ENCODE measurements at places on chromosomes 12 and 14. TPM values are rescaled to one million over a fixed set of nuclear protein-coding genes. Genes with fewer than 3 reads are reported as not detected.

DNA sequence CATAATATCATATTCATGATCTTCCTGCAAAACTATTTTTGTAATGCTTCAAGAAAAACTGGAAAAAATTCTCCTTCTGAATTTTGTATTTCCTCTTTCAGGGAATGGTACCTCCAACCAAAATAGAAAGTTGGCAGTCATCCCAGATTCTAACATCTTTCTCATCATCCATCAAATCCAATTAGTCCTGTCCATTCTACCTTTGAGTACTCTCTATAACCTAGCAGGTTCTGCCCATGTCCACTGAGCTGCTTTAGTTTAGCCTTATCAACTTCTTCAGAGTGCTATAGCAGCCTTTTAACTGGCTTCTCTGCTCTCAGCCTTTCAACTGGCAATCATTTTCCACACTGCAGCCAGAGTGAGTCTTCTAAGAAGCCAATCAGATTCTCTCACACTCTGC, 236.2 kb downstream of the AKAP6 start:
- no peaks in the 10 kb centered on the region for H3K27me3 ChIP-seq
- no peaks in the 10 kb centered on the region for H3K36me3 ChIP-seq
- no peak for DNase-seq
- H3K27ac ChIP-seq = peak overlapping the region; percentile 27

DNA sequence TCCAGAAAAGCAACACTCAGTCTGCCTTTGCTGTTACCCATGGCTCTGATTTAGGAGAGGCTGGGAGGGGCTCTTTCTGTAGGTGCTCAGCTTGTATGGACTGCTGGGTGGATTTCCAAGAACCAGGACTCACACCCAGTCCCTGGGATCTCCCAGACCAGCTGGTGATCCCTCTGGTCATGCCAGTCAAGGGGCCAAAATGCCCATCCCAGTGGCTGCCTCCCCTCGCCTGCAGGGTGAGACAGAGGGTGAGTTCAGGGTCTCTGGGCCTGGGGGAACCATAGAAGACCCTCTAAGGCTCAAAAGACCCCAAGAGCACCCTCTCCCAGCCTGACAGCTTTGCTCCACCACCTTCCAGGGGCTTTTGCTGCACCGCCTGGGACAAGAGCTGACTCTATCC, 78.6 kb upstream of the MYL2 start:
- no peak for DNase-seq
- H3K36me3 ChIP-seq = no peaks in the 10 kb centered on the region
- no peaks in the 10 kb centered on the region for H3K4me1 ChIP-seq
- H3K27ac ChIP-seq = no peak overlapping the region

- H3K4me1 ChIP-seq = no peaks in the 10 kb centered on the region
- no peaks in the 10 kb centered on the region for H3K36me3 ChIP-seq
- H3K27ac ChIP-seq = no peak overlapping the region
- DNase-seq = no peak
- H3K4me3 ChIP-seq = no peak overlapping the region
Observed at GRCh38 chr14:49240383-49240782, 345.8 kb downstream of the RPS29 start.

Gene ZNF839
- polyA plus RNA-seq = 10.3 TPM

Gene B4GALNT1
- polyA plus RNA-seq = 0.93 TPM

DNA sequence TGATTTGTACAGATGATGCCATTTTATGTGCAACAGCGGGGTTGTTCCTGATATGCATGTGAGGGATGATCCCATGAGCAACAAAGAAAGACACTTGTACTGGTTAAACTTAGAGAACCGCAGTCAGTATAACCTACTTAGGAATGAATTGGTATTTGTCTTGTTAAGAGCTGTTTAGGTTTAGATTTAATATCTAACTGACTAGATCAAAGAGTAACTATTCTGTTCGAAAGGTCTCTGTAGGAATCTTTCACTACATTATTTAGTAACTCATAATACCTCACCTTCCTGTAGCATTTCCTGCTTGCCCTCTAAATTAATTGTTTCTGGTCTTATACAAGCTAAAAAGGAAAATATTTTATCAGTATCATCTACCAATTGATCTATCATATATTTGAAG, 350.4 kb downstream of the TRHDE start:
- DNase-seq = no peak
- H3K27me3 ChIP-seq = no peaks in the 10 kb centered on the region
- H3K4me1 ChIP-seq = no peaks in the 10 kb centered on the region
- no peak overlapping the region for H3K27ac ChIP-seq
- H3K4me3 ChIP-seq = no peak overlapping the region

DNA sequence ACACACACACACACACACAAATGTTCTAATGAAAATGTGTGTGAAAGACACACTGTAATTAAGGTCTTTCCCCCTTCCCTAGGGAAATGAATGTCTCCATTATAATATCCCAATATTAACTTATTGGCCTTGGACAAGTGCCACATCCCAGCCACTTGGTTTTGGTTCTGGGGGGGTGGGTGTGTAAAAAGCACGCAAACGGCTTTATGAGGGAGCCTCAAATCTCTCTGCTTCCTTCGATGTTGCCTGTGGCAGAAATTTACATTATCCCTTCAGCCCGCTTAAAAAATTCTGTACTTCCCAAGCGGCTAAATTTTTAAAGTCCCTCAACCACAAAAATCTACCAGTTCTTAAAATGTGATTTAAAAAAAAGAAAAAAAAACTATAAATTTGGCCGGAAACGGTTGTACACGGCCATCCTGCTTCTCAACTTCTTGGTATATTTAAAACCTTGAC, 432 bp downstream of the C14orf93 start:
- peak overlapping the region; percentile 91 for H3K27ac ChIP-seq
- DNase-seq = no peak
- peaks cover 48% of the 10 kb centered on the region for H3K4me1 ChIP-seq
- H3K27me3 ChIP-seq = no peaks in the 10 kb centered on the region
- peak overlapping the region; percentile 50 for H3K4me3 ChIP-seq

GRCh38 chr12:2179953-2180736, 127.4 kb downstream of the CACNA1C start:
- H3K4me1 ChIP-seq = no peaks in the 10 kb centered on the region
- H3K36me3 ChIP-seq = no peaks in the 10 kb centered on the region
- no peaks in the 10 kb centered on the region for H3K27me3 ChIP-seq
- H3K4me3 ChIP-seq = no peak overlapping the region
- no peak for DNase-seq

- no peak overlapping the region for H3K4me3 ChIP-seq
- DNase-seq = no peak
- H3K36me3 ChIP-seq = no peaks in the 10 kb centered on the region
- no peaks in the 10 kb centered on the region for H3K4me1 ChIP-seq
- H3K27ac ChIP-seq = no peak overlapping the region
Observed at GRCh38 chr12:74552201-74552600, 14.6 kb downstream of the ATXN7L3B start.

GRCh38 chr12:102372087-102372486, 108.3 kb downstream of the IGF1 start:
- H3K27me3 ChIP-seq = no peaks in the 10 kb centered on the region
- DNase-seq = no peak
- no peaks in the 10 kb centered on the region for H3K36me3 ChIP-seq
- no peaks in the 10 kb centered on the region for H3K4me1 ChIP-seq
- no peak overlapping the region for H3K4me3 ChIP-seq

DNA sequence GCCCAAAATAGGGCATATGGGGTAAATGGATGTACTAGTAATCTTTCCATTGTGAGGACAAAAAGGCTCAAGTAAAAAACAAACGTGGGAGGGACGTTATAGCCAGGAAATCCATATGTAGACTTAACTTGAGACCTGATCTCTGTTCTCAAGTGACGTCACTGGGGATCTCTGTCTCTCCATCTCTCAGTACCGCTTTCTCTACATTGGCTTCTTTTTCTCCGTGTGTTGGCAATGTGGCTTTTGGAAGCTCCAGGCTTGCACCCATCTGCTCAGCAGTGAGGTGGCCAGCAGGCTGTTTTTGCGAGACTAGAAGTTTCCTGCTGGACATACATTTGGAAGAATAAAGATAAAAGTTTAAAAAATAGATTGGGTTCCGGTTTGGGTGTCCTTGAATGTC, 66.0 kb upstream of the NRXN3 start:
- no peak overlapping the region for H3K4me3 ChIP-seq
- H3K27ac ChIP-seq = no peak overlapping the region
- H3K4me1 ChIP-seq = no peaks in the 10 kb centered on the region
- no peaks in the 10 kb centered on the region for H3K36me3 ChIP-seq
- H3K27me3 ChIP-seq = peaks cover 7% of the 10 kb centered on the region
- DNase-seq = no peak

DNA sequence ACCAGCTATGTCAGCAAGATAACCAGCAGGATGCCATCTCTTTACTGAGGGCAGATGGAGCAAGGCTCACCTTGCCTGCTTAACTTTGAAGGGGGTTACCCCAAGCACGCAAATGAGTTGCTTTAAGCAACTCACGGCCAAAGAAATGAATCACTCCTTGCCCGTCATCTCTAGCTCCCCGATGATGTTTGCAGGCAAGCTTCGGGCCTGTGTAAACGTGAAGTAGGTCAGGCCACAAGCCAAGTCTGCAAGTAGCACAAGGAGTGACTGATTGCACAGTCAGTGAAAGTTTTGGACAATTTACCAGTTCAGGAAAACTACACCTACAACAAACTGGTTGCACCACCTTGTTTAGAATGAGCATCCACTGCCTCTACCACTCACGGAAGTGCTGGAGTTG, 699.7 kb upstream of the TBX3 start:
- no peaks in the 10 kb centered on the region for H3K4me1 ChIP-seq
- DNase-seq = no peak

Gene ACOT4
- 1.3 TPM for polyA plus RNA-seq

DNA sequence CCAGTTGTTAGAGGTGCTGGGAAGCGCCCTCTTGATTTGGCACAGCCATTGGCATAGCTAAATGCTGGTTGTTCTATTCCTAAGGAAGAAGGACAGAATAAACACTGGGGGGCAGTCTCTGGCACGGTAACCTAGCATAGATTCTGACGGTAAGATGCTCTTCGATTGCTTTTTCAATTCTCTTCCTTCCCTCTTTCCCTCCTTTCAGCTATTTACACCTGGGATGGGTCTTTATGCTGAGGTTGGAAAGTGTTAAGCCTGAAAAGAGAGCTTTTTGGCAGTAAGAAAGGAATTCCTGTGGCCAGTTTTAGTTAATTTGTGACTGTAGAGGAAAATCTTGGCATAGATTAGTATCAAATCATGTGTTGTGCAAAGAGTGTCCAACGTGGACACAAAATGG, 162.8 kb downstream of the SNAPC1 start:
- H3K27ac ChIP-seq = no peak overlapping the region
- H3K4me3 ChIP-seq = no peak overlapping the region
- no peaks in the 10 kb centered on the region for H3K36me3 ChIP-seq
- H3K4me1 ChIP-seq = peaks cover 8% of the 10 kb centered on the region
